ENCODE measurements at places on chromosomes 12 and 14.

DNA sequence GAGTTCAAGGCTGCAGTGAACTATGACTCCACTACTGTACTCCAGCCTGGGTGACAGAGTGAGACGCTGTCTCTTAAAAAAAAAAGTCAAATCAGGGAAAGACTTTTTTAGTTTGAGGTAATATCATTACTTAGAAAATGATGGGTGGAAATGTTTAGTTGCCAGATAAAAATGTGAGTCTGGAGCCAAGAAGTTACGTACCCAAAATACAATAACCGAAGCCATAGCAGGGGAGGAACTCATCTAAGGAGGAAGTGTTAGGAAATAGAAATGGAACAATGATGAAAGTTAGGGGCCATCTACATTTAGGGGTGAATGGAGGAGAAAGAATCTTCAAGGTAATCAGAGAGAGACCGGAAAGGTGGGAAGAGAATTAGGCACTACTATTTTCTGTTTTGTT lies 98.8 kb downstream of the DACT1 start:
- no peak for DNase-seq

DNA sequence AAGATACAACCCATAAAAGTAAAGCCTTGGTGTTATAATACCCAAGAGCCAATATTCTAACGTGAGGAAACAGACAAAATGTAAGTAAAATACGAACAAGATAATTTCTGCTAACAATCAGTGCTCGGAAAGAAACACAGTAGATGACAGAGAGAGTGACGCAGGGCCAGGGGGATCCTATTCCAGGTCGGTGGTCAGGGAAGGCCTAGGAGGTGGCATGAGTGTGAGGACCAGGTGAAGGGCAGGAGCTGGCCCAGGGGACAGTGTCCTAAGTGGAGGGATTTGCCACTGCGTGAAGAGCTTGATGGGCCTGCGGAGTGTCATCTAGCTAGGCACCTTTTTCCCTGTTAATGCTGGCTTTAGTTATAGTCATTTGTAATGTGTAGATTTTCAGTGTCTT lies 35.3 kb downstream of the ETV6 start:
- DNase-seq = no peak

DNA sequence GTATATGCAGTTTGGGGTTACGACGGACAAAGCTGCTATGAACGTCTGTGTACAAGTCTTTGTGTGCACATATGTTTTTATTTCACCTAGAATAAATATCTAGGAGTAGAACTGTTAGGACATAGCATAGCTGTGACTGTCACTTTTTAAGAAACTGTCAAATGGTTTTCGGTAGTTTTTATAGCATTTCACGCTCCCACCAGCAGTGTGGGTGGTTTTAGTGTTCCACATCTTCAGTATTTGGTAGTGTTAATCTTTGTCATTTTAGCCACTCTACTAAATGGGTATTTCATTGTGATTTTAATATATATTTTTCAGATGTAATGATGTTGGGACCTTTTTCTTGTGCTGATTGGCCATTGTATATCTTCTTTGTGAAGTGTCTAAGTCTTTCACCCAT lies 109.1 kb upstream of the BCAT1 start:
- no peak for DNase-seq

GRCh38 chr12:72631926-72632685 lies 359.9 kb downstream of the TRHDE start:
- no peak for DNase-seq

DNA sequence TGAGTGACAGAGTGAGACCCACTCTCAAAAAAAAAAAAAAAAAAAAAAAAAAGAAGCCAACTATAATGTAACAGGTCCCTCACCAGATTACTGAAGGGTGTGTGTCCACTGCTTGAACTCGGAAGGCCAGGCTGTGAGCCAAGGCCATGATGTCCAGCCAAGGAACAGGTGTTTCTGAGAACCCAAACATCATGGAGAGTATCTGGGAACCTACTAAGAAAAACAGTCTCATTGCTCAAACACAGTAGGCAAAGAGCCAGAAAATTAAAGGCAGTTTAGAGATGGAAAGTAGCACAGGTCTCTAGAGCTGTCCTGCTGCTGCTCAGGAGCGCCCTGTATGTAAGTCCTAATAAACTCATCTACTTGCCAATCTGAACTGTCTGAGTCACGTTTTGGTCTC lies 12.5 kb upstream of the MAP4K5 start:
- no peak for DNase-seq

GRCh38 chr14:73712540-73713180 lies 1.5 kb downstream of the PNMA1 start:
- no peak for DNase-seq

DNA sequence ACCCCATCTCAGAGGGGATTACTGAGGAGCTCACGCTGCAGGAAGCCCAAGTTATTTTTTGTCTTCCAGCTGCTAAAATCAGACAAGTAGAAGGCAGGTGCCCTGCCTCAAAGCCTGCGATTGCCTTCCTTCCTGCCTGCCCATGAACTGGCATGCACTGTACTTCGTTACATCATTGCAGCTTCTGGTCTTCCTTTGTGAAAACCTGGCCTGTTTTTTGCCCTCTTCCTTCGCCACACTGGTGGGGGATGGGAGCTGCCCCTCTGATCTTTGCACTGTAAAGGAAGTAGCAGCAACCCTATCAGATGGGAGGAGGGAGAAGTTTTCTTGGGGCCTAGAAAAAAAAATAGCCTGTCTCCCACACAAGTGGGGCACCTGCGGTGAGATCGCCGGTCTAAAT lies 1098.7 kb downstream of the BCL11B start:
- no peak for DNase-seq

- no peak for DNase-seq
Observed at GRCh38 chr14:24072881-24073877, 1.8 kb downstream of the CPNE6 start.

All from D721Med (cell line).